ENCODE measurements at places on chromosomes 6 and 20.
A peak's percentile ranks its signal among the peaks of the same experiment; 100 is the strongest.

DNA sequence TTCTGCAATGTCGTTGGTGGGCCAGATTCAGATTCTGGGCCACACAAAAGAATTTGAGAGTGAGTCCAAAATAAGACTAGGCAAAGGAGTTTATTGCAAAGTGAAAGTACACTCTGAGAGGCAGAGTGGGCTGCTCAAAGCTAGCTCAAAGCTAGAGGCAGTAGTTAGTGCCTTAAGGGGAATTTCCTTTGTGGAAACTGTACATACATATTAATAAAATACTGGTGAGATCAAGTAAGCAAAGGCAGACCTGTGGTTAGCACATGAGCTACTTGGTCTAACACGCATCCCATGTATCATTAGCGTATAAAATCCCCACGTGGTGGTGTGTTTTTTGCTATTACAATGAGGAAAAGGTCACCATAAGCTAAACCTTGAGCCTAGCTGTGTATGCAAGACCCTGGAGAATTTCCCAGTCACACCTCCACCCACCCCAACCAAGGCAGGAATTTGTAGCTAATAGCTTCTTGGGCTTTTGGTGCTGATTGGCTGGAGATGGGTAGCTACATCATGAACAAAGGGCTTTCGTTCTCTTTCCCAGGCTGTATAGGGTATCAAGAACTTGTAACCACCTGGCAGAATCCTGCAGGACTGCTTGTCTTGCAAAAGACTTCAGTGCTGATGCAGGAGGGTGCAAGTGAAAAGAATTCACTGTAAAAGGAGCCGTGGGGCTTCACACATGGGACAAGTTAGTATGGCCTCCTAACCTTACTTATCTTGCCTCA lies 14.7 kb upstream of the TRIM26 start:
- no peak for DNase-seq

- DNase-seq, result no peak
Observed at GRCh38 chr6:160692369-160692959, 9.6 kb upstream of the PLG start.

DNA sequence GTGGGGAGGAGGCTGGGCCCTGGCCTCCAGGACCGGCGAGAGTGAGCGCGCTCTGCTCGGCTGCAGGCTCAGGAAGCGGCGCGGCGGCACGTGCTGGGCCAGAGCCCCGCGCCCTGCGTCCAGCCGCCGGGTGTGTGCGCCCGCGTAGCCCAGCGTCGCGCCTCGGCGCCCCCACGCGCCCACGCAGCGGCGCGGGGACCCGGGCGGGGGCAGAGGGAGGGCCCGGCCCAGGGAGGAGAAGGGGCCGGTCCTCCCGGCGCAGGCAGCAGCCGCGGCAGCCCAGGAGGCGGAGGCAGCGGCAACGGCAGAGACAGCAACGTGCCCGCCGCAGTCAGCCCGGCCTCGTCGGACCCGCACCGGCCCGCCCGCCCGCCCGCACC lies at the start of gene EYA2:
Gene EYA2, plus strand, starts transcription at position 265 of the 380 bp plus-strand sequence. CDS start 95,168 bp downstream, outside the sequence.
- DNase-seq, result no peak

DNA sequence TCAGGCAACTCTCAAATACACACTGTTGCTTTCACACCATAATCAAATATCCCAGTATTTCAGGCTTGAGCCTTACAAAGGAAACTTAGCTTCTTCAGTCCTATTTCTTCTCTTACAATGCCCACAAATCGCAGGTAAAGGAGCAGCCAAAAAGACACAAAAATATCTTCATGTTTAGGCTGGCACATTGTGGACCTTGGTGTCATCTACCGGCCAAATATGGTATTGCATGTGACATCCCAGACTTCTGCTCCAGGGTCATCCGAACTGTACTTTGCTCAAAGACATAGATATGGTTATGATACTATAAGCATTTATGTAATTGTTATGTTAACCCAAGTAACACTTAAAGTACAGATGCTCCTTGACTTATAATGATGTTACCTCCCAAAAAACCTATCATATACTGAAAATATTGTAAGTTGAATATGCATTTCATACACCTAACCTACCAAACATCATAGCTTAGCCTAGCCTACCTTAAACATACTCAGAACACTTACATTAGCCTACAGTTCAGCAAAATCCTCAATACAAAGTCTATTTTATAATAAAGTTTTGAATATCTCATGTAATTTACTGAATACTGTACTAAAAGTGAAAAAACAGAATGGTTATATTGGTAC lies 4.6 kb downstream of the OR2H2 start:
- DNase-seq, result peak; percentile 36

GRCh38 chr20:50848846-50849673 lies 54.2 kb downstream of the BCAS4 start:
- no peak for DNase-seq

DNA sequence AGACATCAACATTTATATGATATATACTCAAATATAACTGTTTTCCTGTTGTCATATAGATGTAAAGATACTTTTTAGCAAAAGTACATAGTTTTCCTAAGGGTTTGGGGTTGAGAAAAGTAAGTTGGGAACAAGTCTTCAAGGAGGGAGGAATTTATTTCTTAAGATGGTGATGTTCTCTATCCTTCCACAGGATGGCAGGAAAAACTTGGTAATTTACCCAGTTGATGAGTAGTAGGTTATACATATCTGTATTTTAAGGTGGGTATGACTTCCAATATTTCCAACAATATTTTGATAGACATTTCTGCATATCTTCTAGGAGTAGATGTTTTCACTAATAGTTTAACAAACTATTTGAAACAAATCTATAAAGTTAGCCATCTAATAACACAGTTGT lies 254.4 kb downstream of the RIMS1 start:
- DNase-seq, result no peak

GRCh38 chr20:7829776-7830175 lies 110.5 kb downstream of the HAO1 start:
- DNase-seq, result no peak

All from stimulated activated CD8-positive, alpha-beta memory T cell treated with anti-CD3 and anti-CD28 coated beads, Interleukin-7, amount 100 ng/mL, for 4 hours (primary cell).